ENCODE measurements at places on chromosomes 1 and 21. TPM values are rescaled to one million over a fixed set of nuclear protein-coding genes. Genes with fewer than 3 reads are reported as not detected.

NAV1 gene
- 56.2 TPM for total RNA-seq

SPATC1L gene
- total RNA-seq = 30.8 TPM

PAQR7 gene
- 15.3 TPM for total RNA-seq

ACKR1 gene
- 0.64 TPM for total RNA-seq
